ENCODE measurements at places on chromosomes 11 and 22.

DNA sequence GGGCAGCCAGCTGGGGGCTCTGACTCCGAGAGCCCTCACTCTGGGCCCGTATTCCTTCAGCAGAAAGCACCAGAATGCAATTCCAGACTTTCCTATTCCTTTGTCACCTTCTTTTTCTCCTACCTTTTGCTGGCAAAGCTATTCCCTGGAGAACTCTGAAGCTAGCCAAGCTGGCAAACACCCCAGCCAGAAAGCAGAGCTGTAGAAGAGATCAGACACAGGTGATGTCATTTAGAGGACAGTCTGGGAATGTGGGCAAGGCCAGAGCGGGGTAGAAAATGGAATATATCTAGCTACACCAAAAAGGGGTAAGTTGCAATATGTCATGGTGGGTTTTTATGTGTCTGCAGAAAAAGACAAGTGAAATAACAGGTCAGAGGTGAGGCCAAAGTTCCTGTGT, 205.1 kb downstream of the NXPE2 start:
- no peak for DNase-seq

DNA sequence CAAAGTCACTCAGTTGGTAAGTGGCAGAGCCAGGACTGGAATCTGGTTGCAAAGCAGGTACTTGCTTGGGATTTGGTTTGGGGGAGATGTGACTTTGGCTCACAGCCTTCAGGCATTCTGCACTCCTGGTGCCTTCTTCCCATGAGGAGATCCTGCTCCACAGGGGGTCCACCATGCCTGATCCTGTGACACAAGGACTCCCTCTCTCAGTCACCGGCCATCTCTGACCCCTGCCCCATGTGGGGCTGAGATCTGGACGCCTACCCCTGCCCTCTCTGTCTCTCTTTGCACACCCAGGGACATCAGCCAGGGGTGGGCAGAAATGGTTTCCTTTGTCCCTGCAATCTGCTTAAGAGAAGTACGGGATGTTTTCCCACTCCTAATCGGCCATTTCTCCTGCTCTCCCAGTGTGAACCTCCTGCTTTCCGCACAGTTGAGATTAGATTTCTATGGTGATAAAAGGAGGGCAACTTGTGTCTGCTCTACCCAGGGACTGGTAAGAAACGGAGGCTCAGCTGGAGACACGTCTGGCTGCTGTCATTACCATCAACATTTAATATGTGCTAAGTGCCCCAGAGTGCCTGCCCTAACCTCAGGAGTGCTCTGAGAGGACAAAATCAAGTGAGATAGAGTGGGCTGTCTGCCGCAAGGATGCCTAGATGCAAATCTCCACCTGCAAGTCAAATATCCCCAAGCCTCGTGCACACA, 11.1 kb upstream of the FXYD6 start:
- no peak for DNase-seq

DNA sequence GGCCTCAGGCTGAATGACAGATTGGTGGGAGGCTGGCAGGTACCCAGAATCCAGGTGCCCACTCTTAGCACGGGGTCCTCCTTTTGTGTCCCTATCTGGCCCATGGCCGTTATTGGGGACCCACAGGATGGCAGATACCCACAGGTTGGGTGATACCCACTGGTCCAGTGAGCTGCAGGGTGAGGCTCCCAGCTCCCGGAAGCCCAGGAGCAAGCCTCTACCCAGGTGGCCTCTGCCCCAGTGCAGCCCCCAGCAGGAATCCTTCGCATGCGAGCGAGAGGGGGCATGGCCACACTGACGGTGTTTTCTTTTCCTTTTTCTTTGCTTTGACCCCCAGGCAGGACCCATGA, 116.1 kb downstream of the PHF21B start:
- no peak for DNase-seq

- DNase-seq = no peak
Measured at GRCh38 chr11:32279672-32280071, 155.7 kb downstream of the WT1 start.

DNA sequence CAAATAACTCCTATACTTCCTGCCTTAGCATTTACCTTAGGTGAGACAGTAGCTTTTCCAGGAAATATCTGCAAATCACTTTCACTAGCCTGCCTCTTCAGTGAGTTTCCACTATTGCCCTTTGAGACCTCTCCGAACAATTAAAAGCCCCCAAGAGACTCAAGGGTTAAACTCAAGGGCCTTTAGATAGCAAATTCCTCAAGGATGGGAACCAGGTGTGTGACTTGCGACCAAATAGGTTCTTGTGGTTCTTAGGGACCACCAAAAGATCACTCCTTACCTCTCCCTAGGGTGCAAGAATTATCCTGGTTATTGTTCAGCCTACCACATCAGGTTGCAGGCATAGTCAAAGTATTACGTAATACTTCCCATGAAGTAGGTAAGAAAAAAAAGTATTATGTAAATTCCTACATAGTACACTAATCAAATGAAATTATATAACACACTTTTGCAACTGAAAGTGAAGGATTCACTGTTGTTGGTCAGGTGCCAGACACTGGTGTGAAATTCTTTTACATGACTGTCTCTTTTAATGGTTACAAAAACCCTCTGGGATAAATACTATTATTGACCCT, 1.4 kb upstream of the RDX start:
- no peak for DNase-seq

GRCh38 chr11:76459846-76460245, 15.0 kb downstream of the EMSY start:
- no peak for DNase-seq

- DNase-seq = no peak
Measured at GRCh38 chr11:80338231-80338630, 897.4 kb upstream of the TENM4 start.

DNA sequence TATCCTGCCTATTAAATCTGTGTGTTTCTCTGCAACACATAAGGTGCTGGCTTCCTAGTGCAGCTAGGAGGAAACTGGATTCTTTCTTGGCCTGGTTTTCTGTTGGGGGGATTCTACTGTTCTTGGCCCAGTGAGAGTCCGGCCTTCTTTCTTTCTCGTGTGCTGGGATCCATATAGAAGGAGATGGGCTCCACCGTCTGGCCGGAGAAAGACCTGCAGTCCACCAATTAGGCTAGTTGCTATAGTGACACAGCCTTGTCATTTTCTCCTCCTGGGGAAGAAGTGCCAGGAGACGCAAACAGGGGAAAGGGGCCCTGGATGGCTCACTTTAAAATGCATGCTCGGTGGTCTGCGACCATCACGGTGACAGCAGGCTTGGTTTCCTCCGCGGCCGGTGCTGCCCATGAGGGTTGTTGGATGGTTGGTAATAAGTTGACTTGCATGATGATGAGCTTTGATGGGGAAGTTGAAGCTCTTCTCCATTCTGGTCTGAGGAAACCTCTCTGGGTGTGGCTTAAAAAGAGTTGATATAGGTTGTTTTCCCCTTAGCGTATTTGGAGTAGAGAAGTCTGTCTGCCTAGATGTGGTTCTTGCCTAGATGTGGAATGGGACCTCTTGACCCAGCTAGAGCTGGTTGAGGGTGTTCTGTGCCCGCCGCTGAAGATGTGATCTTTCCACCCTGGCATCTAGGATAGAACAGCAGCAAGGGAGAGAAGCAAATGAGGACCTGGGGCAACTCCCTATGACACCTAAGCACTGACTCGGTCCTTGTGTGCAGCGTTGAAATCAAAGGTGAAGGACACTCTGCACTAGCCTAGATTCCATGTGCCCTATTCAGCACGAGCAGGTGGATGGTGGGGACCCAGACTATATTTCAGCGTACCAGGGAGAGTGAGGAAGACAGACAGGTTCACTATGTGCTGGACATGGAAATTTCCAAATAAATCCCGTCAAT, 1335.0 kb downstream of the BRD1 start:
- peak; percentile 72 for DNase-seq

DNA sequence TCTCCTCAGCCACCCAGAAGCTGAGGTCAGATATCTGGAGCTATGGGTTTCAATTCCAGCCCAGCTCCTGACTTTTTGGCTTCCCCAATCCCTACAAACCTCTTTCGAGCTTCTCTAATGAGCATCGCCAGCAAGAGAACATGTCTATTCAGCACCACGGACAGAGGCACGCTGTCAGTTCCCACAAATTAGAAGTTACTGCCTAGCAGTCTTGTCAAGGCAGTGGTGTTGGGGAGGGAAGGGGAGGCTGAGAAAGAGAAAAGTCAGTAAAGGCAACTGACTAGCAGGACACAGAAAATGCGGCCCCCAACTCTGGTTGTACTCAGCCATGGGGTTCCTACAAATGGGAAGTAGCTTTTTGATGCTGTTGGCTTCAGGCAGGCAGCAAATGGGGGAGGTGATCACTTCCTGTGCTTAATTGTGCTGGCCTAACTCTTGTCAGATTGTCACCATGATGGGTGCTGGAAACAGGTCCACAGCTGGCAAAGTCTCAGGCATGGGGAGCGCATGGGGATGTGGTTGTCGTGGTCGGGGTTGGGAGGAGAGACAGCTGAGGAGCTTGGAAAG, 205.9 kb downstream of the ST3GAL4 start:
- peak; percentile 86 for DNase-seq

DNA sequence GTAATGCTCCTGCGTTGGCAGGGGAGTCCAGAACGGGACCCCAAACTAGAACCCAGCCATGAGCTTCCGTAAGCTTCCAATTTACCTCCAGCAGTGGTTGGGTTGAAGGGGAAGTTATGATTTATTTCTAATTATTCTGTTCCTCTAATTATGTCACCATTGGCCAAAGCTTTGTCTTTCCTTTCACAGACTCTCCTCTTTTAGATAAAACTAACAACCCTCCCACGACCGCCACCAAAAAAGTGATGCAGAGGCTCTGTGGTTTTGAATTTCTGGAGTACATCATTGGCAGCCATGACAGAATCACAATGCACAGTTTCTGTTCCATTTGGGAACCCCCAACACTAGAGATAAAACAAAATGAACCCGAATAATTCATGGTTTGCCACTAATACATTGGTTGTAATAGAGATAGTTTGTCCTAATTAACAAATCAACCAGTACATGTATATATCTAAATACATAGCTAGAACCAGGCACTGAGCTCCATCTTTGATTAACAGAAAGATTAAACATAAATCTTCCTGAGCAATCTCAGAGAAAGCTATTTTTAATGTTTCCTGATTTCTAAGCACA, 64.3 kb downstream of the ETS1 start:
- DNase-seq = no peak

DNA sequence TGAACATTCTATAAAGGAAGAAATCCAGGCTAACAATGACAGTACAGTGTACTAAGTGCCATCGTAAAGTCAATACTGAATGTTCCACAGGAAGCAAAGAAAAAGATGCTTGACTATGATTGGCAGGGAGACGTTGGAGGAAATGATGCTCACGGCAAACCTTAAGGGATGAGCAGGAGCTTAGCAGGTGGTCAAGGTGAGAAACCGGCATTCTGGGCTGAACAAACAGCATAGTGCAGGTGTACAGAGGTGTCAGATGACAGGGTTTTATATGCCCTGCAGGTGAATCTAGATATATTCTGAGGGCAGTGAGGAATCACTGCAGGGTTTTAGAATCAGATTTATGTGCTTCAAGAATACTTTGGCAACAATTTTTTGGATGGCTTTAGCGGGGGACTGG, 85.3 kb upstream of the HEPHL1 start:
- no peak for DNase-seq

- no peak for DNase-seq
Measured at GRCh38 chr22:25875461-25875860, 133.5 kb downstream of the MYO18B start.

- DNase-seq = no peak
Measured at GRCh38 chr22:45670981-45671782, 452 bp upstream of the ATXN10 start.

DNA sequence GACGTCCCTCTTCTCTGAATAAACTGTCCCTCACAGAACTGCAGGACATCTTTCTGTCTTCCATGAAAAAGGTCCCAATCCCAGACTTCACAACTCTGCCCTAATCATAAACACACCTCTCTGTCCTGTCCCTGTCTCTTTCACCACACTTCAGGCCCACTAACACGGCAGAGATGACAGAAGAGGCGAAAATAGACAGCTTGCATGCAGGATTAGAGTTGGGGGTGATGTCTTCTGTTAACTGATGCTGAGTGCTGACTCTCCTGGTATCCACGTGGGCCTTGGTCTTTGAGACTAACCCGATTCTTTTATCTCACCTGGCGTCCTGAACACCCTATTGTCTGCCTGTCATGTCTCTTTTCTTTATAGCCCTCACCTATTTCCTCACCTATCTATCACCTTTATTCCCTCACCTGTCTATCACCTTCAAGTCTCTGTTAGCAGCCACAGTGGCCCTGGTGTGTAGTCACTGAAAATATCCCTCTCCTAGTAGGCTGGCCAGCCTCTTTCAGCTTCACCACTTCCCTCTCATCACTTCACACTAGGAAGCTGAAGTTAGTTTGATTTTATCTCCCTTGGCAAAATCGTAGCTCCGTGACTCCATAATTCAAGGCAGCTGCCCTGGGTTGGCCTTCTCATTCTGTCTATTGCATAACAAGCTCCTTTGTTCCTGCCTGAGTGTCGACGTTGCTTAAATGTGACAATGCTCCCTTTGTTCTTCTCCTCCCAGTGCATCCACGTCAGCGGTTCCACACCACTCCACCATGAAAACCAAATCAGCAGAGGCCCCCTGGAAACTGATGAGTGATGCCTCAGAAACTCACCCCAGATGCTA, 30.6 kb upstream of the DRD2 start:
- DNase-seq = no peak

GRCh38 chr11:33579101-33579500, 121.5 kb downstream of the C11orf91 start:
- DNase-seq = no peak

DNA sequence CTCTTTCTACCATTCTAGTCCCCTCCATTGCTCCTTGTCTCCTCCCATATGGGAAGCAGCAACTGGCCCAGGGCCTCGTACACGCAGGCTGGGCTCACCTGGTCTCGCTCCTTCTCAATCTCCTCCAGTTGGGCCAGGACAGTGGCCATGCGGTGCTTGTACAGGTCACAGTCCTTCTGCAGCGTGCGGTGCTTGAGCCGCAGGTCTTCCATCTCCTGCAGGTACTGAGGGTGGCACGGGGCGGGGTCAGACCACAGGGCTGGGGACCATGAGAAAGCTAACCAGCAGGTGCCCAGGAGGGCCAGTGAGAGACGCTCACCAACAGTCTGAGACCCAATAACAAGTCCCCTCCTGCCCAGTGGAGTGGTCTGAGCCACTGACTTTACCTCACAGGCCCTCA, 11.5 kb downstream of the CARD10 start:
- DNase-seq = no peak

- DNase-seq = no peak
Measured at GRCh38 chr22:24725736-24726135, 48.8 kb downstream of the PIWIL3 start.

GRCh38 chr22:44033287-44033686, 9.2 kb downstream of the PARVB start:
- no peak for DNase-seq

- DNase-seq = no peak
Measured at GRCh38 chr11:119856681-119857485, 127.9 kb upstream of the NECTIN1 start.
